ENCODE measurements at places on chromosomes 12 and 14.

DNA sequence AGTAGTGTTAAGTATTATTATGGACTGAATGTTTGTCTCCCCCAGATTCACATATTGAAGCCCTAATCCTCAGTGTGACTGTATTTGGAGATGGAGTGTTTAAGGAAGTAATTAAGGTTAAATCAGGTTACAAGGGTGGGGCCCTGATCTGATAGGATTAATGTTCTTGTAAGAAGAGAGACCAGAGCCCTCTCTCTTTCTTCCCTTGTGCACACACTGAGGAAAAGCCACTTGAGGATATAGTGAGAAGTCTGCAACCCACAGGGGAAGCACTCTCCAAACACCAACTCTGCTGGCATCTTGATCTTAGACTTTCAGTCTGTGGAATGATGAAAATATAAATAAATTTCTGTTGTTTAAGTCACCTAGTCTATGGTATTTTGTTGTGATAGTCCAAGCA is 2.2 kb upstream of the KLRG1 start:
- no peak for DNase-seq

GRCh38 chr12:101746196-101746595 is 6.9 kb upstream of the SYCP3 start:
- DNase-seq: no peak

DNA sequence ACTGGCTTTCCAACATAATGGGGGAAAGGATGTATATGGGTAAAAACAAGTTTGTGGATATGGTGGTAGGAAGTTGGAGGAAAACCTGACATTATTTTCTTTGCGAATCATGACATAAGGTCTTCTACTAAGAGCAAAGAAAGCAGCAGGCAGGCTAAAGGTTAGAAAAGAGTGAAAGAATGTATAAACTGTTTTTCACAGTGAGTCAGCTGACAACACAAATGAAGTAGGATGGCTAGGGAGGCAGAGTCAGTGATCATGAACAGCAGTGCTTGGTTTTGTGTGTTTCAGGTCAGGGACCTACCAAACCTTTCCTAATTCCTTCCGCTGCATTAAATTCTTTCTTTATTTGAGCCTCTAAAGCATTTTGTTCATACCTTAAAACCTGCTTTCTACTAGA is 46.3 kb upstream of the CATSPERB start:
- no peak for DNase-seq

GRCh38 chr12:70785896-70786295 is 134.6 kb downstream of the PTPRR start:
- no peak for DNase-seq

DNA sequence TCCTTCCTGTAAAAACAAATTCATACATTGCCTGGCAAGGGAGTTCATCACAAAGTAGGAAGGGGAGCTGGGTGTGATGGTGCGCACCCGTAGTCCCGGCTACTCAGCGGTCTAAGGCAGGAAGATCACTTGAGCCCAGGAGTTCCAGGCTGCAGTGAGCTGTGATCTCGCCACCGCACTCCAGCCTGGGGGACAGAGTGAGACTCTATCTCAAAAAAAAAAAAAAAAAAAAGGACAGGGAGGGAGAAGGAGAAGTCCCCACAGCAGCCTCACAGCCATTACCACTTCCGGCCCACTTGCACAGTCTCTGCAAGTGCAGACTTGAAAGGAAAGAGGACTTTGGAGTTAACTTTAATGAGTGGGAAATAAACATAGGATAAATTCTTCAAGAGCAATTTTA is 121.0 kb downstream of the FBXL14 start:
- no peak for DNase-seq

DNA sequence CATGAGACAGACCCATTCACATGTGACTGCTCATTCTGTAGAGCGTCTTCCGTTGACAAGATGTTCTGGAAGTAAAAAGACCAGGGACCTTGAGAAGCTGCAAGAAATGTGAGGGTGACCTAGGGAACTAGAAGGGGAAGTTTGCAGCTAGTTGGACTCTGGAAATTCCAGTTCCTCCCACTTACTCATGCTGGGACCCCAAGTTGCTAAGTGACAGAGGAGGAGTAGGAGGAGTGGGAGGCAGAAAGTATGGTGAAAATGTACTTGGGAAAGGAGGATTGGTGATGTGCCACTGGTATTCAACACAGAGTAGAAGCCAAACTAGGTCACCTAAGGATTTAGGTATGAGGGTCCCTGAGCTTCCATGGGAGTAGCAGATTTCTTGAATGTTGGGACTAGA is 132.4 kb downstream of the KCNA5 start:
- no peak for DNase-seq

All from trophoblast cell (in vitro differentiated cells and primary cell).